Activated CD4-positive, alpha-beta T cell treated with anti-CD3 and anti-CD28 coated beads, Interleukin-2, amount 10 ng/mL, durations not matched to agents 24 days and 14 days (primary cell): ENCODE measurements at places on chromosomes 5 and 9.

DNA sequence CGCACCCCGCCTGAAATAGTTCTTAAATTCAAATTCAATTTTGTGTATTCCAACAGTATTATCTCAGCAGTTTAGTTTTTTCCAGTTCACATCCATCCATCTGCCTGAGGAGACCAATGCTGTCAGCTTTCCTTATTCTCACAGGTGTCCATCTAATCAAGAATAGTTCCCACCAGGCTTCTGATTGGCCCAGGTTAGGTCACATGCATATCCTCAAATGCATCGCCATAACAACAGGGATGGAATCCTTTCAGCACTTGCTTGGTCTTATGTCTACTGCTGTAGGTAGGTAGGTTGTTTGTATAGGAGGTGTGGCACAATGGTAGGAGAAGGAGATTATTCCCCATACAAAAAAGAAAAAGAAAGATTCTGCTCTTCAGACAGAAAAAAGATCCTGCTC is 91.2 kb downstream of the UBE2R2 start:
- DNase-seq: no peak

DNA sequence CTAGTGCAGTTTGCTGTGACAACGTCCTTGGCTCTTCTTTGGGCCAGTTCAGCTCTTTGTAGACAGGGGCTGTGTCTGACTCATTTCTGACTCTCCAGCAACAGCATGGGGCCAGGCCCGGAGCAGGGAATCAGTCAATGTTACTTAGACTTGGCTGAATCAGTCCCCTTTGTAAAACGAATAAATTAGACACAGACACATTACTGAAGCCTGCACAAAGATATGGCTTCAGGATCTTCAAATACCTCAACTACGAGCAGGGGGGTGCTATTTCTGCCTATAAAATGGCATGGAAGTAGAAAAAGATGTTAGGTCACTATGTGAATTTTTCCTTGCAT is 204.7 kb downstream of the TTLL11 start:
- DNase-seq: no peak

DNA sequence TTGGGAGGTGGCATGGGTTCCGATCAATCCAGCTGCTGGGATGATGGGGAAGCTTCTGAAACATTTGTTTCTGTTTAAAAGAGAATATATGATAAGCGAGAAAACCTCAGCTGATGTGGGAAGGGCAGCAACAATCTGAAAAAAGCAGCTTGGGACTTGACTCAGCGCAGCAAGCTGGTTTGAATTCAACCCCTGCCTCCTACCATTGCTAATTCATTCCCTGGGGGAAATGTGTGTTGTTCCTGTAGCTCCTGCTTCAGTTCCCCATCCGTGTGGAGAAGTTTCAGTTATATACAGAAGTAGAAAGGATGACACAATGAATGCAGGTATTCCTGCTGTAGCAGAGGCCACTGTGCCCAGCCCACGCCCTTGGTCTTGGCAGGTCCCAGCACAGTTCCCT is 145.1 kb downstream of the NXNL2 start:
- no peak for DNase-seq

GRCh38 chr5:4374866-4375265 is 765.3 kb upstream of the ADAMTS16 start:
- DNase-seq: no peak

GRCh38 chr9:17578577-17578910 is 322 bp upstream of the SH3GL2 start:
- no peak for DNase-seq
